ENCODE measurements at places on chromosomes 13 and 19. TPM values are rescaled to one million over a fixed set of nuclear protein-coding genes. Genes with fewer than 3 reads are reported as not detected.

The ZNF30 gene
- 3.5 TPM for total RNA-seq

DNA sequence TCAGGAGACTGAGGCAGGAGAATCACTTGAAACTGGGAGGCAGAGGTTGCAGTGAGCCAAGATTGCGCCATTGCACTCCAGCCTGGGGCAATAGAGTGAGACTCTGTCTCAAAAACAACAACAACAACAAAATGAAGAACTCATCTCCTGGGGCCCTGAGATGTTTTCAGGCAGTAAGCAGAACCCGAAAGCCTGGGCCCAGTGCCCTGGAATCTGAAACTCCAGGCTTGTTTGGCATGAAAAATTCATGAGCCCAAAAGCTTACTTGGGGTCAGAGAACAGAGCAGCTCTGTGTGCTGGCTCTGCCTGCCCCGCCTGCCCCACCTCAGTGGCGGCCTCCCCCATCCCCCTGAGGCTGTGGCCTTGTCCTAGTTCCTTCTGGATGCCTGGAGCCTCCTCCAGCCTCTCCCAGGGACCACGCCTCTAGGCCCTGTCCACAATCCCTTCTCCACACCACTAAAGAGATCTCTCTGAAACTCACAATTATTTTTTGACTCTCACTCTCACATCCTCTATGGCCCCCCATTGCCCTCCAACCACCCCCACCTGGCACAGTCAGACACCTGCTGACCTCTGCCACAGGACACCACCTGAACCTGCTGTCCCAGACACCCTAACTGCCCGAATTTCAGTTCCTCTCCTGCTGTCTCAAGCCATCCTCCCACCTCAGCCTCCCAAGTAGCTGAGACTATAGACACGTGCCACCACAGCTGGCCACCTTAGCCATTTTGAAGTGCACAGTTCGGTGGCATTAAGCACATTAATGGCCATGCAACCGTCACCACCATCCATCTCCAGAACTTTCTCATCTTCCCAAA is 6.9 kb upstream of the AP1M2 start:
- no peak for DNase-seq

DNA sequence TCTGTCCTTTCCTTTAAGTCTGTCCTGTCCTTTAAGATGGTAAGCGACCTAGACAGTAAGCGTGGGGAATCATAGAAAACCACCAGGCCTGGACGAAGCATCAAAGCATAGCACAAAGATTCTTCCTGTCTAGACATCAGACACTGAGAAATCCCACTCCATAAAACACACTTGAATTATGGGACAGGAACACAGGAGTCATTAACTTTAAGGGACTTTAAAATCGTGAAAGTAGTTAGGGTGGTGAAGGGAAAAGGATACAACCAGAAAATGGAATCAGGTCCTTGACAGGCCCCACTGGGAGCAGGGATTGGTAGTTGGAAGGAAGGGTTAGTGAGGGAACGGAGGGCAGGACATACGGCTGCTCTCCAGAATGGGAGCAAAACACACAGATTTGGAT is 31.6 kb upstream of the C1QTNF9 start:
- peak; percentile 38 for DNase-seq

- no peak for DNase-seq
These were observed 891 bp upstream of the TNNI3 start for GRCh38 chr19:55158423-55158822.

The ZNF546 gene
- total RNA-seq = 7.3 TPM

The SPACA4 gene
- total RNA-seq = not detected

The KIR3DL1 gene
- total RNA-seq = 0.25 TPM

DNA sequence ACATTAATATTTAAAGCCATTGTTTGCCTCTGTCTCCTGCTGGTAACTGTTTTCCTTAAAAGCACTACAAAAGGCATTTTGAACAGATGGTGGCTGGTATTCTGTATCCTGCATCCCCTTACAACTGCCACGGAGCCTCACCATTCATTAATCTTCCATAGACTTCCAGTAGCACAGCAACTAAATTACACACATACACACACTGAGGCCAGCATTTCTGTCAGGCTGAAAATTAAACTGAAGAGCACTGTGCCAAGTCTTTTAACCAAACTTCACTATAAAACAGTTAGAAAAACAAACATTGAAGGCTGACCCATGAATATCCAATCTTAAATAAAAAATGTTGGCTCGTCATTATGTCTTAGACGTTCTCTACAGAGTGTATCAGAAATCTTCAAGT is 697.8 kb downstream of the DACH1 start:
- no peak for DNase-seq

DNA sequence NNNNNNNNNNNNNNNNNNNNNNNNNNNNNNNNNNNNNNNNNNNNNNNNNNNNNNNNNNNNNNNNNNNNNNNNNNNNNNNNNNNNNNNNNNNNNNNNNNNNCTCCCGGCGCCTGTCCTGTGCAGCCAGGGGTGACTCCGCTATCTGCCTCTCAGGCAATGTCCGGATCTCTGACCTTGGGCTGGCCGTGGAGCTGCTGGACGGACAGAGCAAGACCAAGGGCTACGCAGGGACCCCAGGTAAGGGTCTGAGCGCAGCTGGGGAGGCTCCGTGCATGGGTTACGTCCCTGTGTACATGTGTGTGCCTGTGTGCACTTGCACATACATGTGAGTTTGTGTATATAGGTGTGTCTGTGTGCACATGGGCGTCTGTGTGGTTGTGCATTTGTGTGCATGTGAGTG is 36.1 kb upstream of the TMEM255B start:
- peak; percentile 67 for DNase-seq

The PPM1N gene
- total RNA-seq = 2.2 TPM

GRCh38 chr13:38575427-38575826 is 111.5 kb upstream of the FREM2 start:
- no peak for DNase-seq

DNA sequence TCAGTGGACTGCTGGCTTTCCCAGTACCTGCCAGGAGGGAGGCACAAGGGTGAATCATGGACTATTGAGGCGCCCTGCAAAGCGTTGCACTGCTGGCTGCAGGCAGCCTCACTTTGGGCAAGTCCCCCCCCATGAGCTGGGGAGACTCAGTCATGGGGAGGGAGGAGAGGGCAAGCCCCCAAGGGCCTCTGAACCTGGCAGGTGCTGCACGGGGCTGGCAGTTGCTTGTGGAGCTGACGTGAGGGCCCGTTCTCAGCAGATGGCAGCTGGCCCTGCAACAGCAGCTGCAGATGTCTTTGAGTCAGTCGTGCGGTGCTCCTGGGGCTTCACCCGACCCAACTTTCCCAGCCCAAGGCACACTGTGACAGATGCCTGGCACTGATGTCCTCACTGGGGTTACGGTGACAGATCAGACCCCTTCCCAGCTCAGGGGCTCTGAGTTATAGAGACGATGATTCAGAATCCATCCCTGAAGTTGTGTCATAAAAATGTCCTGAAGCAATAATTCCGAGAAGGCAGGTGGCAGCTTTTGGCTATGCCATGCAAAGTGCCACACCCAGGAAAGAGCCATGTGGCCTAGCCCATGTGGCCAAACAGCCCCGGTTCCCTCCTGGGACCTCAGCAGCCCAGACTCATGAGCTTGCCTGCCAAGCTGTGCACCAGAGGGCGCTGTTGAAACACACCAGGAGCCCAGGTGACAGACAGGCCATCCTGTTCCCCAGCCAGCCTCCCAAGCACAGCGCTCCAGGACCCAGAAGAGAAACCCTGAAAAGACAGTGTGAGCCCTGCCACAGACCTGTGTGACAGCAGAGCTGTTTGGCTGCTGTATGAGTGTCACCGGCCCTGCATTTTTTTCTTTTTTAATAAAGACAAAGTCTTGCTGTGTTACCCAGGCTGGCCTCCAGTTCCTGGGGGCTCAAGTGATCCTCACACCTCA is 53.6 kb upstream of the LDLR start:
- peak; percentile 91 for DNase-seq

Measured in kidney (tissue), 22 donors.